LoVo (cell line): ENCODE measurements at places on chromosomes 2 and 18.

- DNase-seq, result no peak
Measured at GRCh38 chr2:56040189-56040588, 116.6 kb upstream of the EFEMP1 start.

- DNase-seq, result no peak
Measured at GRCh38 chr18:10160251-10160650, 246.4 kb downstream of the VAPA start.

DNA sequence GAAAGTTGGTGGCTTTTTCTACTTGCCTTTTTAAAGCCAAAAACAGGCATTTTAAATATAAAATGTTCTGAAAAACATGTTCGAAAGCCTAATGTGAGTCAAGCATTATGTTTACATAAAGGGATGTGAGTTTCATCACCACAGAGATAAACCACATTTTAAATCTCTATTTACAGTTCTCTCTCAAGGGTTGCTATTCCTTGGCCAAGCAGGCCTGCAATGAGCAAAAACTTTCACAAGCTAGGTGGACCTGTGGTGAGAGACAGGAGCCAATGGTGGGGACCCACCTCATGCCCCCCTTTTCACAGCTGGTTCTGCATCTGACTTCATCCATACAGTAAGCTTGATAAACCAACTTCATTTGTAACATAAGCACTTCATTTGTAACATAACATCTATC is 65.1 kb downstream of the CUL3 start:
- DNase-seq, result no peak

DNA sequence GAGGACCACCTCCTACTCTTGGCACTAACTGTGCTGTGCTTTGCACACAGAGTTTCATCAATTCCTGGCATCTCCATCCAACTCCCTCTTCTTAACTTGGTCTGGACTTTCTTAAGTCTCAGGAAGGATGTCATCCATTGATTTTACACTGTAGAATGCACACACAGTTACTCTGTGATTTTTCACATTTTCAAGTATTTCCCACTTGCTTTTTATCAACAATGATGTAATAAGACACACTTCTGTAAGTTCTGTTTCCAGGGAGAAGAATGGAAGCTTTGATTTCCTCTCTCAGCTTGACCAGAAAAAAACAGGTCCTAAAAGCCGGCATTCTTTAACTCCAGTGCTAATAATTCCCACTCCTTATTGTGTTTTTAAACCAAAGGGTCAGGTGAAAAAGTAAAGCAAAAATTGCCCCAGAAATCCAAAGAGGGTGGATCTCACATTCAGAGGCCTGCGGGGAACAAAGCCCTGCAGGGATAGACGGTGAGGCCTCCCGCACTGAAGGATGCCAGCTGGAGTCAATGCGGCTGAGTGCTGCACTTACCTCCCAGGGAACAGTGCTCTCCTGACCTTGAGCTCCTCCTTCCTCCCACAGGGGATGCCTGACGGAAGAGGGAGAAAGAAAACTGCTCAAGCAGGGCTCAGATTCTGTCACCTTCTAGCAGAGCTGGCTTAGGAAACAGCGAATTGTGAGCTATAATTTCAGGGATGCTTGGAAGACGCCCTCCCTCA is 83.1 kb downstream of the PDCL3 start:
- no peak for DNase-seq

DNA sequence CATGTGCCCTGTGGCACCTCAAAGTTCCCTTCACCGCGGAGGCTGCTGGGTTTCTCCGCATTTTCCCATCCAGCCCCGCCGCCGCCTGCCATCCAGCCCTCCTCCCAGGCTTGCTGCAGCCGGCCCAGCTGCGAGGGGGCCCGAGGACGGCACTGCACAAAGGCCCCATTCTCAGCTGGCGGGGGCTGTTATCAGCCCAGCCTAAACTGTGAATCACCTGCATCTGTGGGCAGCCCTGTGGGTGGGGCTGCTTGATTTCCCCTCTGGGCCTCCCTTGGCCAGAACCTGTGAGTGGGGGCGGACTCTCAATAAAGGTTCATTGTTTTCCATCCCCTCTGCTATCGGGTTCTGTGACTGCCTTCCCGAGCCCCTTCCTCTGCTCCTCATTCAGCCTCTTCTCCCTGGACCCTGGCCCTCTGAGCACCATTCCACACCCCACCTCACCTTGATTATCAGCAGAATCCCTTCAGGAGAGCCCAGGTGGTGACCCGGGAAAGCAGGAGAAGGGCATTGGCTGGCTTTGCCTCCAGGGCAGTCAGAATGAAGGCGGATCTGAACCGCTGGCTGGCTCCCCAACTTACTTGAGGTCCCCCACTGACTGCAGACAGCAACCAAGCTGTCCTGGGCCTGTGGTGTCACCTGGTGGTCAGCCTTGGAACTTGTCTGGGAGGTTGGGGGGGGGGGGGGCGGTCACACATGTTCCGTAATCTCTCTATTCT is 204.5 kb downstream of the ZFP36L2 start:
- DNase-seq, result peak; percentile 27

DNA sequence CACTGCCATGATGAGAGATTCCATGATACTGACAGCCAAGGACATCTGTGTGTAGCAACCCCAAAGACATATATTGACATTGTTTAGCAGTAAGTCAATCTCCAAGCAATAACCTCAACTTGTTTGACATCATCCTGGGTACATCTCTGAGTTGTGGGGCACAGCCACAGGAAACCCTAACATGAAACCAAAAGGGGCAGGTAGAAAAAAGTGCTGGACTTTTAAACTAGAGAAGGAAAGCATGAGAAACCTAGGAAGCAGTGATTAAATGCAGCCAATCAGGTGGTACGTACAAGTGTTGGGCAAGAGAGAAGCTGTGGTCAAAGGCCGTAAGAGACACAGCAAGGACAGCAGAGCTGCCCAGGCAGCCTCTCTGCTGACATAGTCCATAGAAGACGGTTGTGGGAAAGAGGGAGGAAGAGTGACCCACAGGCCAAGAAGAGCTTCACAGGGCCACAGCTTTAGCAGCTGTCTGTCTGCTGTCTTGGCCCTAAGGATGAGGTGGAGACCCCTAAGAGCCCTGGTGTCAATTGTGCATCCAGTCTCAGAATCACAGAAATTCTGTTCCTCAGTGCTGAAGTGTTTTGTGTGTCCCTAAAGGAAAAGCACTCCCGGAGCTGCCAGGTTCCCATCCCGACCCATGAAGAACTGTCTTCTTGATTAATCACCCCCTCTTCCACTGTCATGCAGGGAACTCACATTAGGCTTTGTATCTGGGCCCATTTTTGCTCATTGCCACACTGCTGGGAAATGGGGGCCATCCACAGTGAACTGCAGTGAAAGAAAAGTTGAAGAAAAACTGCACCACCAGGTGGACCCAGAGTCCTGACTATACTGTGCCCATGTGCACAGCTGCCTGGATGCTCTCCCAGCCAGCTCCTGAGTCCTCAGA is 25.4 kb upstream of the CHN1 start:
- DNase-seq, result peak; percentile 9

GRCh38 chr2:24209389-24210105 is 34.7 kb downstream of the FAM228A start:
- DNase-seq, result no peak

DNA sequence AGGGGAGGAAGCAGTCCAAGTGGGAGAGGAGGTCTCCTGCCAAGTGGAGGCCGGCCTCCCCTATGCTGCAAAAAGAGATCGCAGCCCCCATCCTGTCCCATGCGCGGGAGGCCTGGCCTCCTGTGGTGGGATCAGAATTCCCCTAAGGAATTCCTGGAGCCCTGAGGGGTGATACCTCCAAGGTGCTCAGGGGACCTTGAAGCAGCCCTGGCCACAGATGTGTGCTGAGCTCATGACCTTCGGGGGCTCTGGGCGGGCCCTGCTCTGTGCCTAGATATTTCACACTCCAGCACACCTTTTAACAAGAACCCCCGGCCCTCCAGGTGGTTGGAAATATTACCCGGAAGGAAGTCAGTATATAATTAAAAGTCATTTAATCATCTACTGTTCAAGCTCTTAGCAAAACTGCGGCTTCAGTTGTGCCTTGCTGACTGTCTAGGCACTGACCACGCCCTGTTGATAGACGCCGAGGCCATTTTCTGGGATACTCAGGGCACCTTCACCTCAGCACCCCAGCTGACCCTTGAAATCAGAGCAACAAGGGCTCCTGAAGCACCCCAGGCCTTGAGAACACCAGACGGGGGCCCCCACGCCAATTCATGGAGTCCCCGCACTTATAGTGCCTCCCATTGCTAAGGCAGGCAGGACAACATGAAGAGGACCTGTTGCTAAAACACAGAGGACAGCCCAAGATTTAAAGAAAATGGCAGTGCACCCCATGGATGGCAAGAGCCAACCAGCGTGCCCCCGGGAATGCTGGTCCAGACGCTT is 119.1 kb downstream of the NDUFA10 start:
- DNase-seq, result no peak

- DNase-seq, result no peak
Measured at GRCh38 chr2:99338029-99338585, 918 bp downstream of the EIF5B start.

DNA sequence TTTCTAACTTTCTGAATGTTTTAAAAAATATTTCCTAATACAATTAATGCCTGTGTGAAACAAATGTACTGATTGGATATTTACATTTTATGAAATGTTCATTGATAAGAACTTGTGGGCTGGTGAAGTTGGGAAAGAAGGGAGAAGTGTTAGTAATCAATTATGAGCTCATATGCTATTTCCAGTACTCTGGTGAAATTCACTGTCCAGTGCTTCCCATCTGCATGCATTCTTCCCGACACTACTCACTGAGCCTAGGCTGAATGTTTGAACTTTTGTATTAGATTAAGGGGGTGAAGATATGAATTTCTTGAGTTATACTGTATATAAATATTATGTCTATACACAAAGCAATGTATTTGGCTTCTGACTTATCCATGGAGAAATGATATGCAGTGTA is 36.0 kb downstream of the SKA1 start:
- no peak for DNase-seq

- DNase-seq, result no peak
Measured at GRCh38 chr2:38723173-38723572, 28.0 kb downstream of the SRSF7 start.

DNA sequence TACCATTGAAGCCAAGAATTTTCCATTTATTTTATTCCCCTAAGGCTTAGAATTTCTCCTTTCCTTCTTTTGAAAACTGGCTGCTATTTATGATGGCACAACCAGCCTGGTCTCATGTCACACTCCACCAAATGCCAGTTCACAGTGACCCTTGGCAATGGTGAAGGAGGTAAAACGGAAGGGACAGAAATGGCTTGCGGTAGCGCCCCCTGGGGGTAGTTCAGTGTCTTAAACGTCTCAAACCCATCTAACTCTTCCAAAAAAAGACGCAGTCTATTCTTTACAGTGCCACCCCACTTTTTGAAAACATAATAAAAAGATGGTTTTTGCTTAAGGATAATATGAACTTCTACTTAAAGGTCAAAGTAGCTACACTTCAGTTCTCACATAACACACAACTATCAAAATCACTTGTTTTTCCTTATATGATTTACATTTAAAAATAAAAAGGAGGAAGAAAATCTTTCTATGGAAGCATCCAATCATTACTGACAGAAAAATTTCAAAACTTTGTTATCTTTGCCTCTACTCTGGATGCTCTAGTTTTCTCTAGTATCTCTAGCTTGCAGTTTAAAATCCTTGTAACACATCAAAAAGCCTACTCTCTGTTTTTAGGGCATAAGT is 28.0 kb downstream of the PNO1 start:
- DNase-seq, result peak; percentile 38

DNA sequence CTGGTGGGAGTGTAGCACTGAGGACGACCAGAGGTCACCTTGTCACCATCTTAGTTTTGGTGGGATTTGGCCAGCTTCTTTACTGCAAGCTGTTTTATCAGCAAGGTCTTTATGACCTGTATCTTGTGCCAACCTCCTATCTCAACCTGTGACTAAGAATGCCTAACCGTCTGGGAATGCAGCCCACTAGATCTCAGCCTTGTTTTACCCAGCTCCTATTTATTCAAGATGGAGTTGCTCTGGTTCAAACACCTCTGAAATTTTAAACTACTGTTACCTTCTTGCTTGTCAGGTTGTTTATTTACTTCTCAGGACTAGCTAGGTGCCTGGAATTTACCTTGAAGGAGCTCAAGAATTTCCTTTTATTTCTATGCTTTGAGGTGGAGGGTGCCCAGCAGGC is 9.5 kb upstream of the KCNG3 start:
- no peak for DNase-seq

GRCh38 chr2:54871457-54872107 is 148.1 kb downstream of the EML6 start:
- DNase-seq, result no peak

DNA sequence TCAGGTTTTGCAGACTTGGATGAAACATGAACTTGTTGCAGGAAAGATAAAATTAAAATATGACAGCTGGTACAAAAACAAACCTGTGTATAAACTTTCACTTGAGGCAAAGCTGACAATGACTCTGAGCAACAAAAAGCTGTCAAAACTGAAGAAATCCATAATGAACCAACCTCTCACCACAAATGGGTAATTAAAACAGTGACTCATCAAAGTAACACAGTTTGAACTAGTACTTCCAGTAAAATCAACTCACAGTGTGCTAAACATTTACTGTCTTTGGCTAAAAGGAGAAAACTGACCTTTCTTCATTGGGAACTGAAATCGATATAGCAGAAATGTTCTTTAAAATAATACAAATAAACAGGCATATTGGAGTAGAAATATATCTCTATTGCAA is 209.7 kb downstream of the WDPCP start:
- peak; percentile 11 for DNase-seq

- no peak for DNase-seq
Measured at GRCh38 chr2:220987839-220988238, 584.3 kb downstream of the EPHA4 start.
